ENCODE measurements at places on chromosomes 13 and 19.

DNA sequence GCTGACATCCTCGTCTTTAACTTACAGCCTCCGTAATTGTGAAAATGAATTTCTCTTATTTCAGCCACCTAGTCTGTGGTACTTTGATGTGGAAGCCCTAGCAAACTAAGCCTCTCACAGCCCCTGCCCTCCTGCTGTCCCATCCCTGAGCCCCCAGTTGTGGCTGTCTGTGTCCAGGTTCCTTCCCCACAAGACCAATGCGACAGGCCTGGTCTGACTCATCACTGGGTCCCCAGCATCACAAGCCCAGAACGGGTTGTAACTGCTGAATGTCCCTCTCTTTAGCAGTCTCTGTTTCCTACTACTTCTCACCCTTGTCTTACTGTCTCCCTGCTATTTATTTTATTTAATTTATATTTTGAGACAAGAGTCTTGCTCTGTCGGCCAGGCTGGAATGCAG is 5.7 kb downstream of the POU2F2 start:
- DNase-seq: no peak

DNA sequence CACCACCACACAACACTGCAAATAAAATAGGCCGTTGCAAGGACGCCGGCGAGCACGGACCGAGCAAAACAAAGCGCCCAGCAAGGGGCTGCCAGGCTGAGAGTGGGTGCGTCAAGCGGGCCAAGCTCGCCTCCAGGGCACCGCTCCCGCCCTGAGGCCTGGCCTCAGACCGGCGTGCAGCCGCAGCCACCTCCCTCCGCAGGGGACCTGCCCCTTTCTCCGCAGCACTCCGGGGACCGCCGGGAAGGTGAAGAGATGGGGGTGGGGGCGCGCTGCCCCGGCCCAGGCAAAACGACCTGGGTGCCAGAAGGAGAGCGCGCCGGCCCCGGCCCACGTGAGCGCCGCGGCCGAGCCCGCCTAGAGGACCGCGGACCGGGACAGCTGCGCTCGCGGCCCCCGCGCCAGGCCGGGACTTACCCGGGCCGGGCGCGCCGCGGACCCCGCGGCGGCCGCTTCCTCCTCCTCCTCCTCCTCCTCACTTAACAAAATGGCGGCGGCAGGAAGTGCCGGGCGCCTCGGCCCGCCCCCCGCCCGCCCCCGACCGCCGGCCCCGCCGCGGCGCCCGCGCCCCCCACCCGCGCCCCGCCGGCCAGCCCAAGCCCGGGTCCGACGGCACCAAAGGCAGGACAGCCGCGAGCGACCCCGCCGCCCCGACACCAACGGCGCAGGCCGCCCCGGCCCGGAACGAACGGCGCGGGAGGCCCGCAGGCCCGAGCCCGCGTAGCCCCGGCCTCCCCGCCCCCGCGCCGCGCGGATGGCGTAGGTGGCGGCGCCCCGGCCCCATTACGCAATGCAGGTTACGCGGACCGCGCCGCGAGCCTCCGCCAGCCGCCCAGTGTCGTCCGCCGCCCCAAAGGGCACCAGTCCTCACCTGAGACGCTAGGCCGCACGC is 674 bp downstream of the BRD4 start:
- DNase-seq: peak; percentile 63

DNA sequence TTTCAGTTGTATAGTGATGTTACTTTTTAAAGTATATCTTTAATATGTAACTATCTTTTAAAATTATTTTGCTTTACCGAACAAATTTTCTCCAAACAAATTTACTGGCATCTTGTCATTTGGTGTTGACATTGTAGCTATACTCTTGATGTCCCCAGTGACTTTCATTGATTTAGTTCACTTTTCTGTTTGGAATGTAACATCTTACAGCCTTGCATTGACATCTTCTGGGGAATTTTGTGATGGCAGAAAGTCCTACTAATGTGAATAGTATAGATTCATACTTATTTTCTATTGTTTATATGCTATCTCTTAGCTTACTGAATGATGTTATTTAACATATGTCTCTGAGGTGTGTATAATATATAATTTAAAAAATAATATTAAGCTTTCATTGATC is 800.9 kb upstream of the ATXN8OS start:
- DNase-seq: no peak

DNA sequence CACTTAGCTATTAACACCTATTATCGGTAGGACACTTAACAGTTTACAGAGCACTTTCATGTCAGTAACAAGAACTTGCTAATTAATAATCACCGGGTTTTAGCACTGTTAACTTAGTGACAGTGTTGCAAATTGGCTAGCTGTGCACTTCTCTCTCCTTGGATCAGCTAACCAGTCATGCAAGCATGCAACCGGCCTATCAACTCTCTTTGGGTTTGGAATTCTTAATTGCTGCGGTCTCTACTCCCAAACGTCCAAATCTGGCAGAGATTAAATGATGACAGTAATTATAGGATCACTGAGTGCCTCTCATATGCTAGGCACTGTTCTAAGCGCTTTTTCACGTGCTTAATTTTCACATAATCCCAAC is 1.2 kb downstream of the EPS15L1 start:
- no peak for DNase-seq

GRCh38 chr13:32009362-32009761 is 22.2 kb upstream of the FRY start:
- DNase-seq: no peak

- peak; percentile 2 for DNase-seq
Measured at GRCh38 chr19:2055931-2056836, 5.1 kb upstream of the MKNK2 start.

DNA sequence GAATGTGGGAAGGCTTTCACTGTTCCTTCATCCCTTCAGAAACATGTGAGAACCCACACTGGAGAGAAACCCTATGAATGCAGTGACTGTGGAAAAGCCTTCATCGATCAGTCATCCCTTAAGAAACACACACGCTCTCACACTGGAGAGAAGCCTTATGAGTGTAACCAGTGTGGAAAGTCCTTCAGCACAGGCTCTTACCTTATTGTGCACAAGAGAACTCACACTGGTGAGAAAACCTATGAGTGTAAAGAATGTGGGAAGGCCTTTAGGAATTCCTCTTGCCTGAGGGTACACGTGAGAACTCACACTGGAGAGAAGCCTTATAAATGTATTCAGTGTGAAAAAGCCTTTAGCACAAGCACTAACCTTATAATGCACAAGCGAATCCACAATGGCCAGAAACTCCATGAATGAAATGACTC is 18.6 kb downstream of the ZNF177 start:
- no peak for DNase-seq

DNA sequence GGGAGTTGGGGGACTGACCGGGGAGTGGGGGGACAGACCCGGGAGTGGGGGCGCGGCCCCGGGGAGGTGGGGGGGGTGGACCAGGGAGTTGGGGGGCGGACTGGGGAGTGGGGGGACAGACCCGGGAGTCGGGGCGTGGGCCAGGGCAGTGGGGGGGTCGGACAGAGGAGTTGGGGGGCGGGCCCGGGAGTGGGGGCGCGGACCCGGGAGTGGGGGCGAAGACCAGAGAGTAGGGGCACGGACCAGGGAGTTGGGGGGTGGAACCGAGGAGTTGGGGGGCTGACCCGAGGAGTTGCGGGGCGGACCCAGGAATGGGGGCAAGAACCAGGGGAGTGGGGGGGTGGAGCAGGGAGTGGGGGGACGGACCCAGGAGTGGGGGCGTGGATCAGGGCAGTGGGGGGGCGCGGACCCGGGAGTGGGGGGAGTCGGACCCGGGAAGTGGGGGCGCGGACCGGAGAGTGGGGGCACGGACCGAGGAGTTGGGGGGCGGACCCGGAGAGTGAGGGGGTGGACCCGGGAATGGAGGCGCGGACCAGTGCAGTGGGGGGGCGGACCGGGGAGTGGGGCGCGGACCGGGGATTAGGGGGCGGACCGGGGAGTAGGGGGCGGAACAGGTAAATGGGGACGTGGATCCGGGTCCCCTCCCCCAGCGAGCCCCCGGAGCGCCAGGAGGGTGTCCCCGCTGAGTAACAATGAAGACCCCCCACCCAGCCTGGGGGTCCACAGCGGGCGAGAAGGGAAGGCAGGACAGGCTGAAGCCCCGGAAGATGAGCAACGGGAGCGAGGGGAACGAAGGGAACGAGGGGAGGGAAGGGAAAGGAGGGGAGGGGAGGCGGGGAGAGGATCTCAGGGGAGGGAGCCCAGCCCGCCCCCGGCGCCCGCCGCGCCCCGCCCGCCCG is 589 bp downstream of the R3HDM4 start:
- DNase-seq: no peak

GRCh38 chr19:14476673-14477401 is 1.7 kb upstream of the PTGER1 start:
- peak; percentile 59 for DNase-seq

DNA sequence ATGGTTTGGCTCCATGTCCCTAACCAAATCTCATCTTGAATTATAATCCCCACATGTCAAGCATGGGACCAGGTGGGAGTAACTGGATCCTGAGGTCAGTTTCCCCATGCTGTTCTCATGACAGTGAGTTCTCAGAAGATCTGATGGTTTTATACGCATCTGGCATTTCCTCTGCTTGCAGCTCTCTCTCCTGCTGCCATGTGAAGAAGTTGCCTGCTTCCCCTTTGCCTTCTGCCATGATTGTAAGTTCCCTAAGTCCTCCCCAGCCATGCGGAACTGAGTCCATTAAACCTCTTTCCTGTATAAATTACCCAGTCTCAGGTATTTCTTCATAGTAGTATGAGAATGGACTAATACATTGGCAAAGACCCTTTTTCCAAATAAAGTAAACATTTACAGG is 96.8 kb downstream of the TSHZ3 start:
- no peak for DNase-seq

GRCh38 chr19:41910240-41910991 is 17.8 kb downstream of the ERFL start:
- no peak for DNase-seq

DNA sequence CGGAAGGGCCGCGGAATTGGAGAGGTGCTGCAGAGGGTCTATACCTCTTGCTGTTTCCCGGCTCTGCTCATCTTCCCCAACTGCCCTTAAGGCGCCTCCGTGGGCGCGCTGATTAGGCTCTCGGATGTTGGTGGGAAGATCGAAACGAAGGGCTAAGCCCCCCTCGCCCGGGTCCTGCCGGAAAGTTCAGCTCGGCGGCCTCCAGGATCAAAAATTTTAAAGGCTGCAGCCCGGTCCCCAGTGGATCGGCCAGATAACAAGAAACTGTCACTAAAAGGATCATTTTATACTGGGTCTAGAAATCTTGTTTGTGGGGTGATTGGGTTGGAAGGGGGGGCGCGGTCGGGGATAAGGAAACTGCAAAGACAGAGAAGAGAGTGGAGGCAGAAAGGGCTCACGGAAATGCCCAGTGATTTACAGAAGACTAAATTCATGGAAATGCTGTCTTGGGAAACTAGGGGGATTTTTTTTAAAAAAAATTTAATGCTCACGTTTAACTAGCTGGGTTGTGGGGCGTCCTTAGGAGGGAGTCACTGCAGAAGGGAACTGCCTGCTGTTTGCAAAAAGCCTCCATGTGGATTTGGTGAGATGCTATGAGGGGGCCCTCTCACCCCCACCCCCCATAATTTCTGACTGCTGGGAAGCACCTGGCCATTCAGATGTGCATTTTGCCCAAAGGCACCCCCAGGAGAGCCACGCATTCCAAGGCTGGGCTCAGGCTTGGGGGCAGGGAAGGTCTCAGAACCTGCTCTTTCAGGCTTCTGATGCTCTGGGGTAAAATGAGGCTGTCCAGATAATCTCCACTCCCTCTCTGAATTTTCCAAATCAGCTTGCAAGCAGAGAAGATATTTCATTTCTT is 7.7 kb downstream of the CDX2 start:
- DNase-seq: no peak

- DNase-seq: no peak
Measured at GRCh38 chr13:48831248-48831647, 144.5 kb upstream of the FNDC3A start.

DNA sequence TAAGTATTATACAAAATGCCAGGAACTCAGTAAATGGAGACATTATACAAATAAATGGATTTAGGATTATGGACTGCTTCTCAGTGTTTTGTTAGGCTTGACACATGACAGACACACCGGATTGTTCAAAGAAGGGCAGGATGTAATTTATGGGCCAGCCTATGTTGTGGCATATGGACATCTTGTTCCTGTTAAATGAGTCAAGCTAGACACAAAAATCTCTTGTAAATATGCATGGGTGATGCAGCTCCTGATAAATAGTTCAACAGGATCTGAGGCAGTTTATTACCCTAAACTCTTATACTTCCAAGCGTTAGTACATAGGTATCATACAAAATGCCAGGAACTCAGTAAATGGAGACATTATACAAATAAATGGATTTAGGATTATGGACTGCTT is 502.3 kb downstream of the TBC1D4 start:
- no peak for DNase-seq

DNA sequence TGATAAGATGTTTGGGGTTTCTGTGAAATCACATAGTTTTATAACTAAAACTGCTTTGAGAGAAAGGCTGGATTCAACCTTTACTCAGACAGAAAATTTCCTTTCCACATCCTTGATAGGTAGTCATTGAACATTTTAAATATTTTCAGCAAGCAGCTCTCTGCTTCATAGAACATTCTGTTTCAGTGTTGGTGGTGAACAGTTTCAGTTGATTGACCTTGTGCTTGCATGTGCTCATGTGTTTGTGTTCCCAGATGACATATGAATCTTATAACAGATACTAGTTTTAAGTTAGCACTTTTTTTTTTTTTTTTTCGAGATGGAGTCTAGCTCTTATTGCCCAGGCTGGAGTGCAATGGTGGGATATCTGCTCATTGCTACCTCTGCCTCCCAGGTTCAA is 290.1 kb downstream of the HS6ST3 start:
- DNase-seq: no peak

DNA sequence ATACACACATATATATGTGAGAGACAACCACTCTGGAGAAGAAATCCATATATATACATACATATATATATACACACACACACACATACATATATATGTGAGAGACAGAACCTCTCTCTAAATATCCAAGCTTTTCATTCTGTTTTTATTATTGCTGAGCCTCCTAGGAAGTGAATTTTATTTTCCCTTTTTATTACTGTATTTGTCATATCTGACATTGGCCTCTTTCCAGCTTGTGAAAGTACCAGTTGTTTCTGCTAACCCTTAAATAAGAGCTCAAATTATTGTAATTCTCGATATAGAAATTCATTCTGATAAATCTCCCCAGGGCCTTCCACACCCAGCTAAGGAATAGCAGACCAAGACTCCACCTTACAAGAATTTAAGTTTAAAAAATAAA is 81.0 kb downstream of the NUFIP1 start:
- no peak for DNase-seq

GRCh38 chr19:45224645-45225044 is 20.6 kb downstream of the EXOC3L2 start:
- no peak for DNase-seq

GRCh38 chr13:77013853-77014542 is 13.0 kb downstream of the FBXL3 start:
- DNase-seq: no peak

- no peak for DNase-seq
Measured at GRCh38 chr13:103883698-103884097, 817.5 kb upstream of the SLC10A2 start.
